Right renal pelvis (tissue), 4 donors: ENCODE measurements at places on chromosomes 5 and 9.
A peak's percentile ranks its signal among the peaks of the same experiment; 100 is the strongest.

DNA sequence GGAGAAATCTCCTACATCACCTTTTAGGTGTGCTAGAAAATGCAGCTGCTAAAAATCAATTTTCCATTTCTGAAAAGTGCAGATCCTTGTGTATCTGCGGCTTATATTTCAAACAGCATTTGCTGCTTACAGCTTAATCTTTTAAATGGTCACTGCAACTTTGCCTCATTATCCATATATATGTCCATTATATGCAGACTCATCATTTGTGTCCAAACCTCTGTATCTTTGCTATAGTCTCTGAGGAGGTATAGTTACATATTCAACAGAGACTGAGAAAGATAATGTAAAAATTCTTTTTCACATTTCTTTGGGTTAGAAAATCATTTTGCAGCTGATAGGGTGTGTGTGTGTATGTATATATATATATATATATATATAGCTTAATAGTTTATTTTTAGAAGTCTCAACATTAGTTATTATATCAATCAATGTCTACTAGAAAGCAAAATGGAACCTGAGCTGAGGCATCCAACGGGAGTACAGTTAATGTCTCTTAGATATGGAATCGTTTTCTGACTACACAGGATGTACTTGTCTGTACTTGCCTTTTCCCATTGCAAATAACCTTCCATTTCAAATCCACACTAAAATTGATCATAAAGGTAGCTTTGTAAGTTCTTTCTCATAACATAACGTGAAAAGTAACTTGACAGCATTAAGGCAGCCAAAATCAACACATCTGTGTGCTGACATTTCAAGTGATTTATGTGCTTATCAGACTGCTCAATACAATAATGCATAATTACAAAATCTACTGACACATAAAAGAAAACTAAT is 267.0 kb upstream of the HAPLN1 start:
- no peak for DNase-seq

DNA sequence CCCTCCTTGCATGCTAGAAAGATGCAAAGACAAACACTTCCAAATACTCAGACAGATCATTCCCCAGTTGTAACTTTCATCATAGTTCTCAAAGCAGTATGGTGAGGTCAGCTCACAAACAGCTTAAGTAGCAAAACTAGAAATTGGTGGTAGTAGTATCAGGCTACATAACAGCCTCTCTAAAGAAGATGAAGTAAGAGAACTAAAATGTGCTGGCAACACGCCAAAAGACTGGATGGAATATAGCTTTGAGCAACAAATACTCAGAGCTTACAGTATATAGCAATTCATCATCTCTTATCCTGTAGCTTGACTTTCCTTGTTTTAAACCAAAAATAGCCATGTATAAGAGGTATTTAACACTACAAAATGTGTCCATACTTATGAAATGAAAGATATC is 7.5 kb downstream of the PFDN1 start:
- DNase-seq = peak; percentile 16

- no peak for DNase-seq
Measured at GRCh38 chr9:37574241-37574721, 1.9 kb downstream of the FBXO10 start.

DNA sequence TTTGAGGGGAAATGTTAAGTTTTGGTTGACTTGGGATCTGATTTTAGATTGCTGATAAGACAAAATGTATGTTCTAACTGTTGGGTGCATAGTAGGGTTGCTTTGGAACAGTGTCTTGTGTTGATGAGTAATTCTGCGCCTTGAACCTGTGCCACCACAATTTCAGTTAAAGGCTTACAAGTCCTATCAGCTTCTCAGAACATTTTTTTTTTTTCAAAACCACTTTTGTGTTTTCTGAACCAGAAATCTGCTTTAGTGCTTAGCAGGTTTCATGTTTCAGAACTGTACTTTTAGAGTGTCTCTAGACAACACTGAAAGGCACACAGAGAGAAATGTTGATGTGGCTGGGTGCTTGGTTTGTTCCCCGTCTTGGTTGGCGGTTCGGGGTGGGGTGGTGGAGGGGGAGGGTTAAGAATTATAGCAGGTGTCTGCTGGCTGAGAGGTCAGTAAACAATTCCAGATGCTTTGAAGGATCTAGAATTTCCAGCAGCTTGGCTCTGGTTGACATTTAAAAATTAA is 84.6 kb downstream of the ANKRD55 start:
- no peak for DNase-seq

DNA sequence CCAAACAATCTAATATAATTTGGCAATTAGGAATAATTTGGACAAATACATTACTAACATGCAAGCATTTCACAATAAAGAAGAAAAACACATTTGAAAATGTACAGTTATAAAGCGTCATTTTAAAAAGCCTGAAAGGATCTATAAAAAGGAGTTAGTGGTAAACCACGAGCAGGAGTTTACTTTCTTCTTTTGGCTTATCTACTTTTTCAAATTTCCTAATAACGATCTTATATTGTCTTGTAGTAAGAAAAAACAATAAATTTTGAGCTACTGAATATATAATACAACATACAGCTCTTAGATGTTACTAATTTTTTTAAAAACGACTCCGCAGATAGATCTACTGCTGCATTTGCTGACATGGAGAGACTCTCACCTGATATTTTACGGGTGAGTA is 79.9 kb downstream of the SMIM23 start:
- no peak for DNase-seq

GRCh38 chr9:106420511-106420944 is 442.4 kb upstream of the ZNF462 start:
- no peak for DNase-seq

- DNase-seq = no peak
Measured at GRCh38 chr9:982394-983230, 6.2 kb downstream of the DMRT3 start.
